Neural progenitor cell (in vitro differentiated cells): ENCODE measurements at places on chromosomes 6 and 20.
A peak's percentile ranks its signal among the peaks of the same experiment; 100 is the strongest.

- no peak for DNase-seq
Measured at GRCh38 chr6:167774881-167775280, 51.8 kb upstream of the AFDN start.

DNA sequence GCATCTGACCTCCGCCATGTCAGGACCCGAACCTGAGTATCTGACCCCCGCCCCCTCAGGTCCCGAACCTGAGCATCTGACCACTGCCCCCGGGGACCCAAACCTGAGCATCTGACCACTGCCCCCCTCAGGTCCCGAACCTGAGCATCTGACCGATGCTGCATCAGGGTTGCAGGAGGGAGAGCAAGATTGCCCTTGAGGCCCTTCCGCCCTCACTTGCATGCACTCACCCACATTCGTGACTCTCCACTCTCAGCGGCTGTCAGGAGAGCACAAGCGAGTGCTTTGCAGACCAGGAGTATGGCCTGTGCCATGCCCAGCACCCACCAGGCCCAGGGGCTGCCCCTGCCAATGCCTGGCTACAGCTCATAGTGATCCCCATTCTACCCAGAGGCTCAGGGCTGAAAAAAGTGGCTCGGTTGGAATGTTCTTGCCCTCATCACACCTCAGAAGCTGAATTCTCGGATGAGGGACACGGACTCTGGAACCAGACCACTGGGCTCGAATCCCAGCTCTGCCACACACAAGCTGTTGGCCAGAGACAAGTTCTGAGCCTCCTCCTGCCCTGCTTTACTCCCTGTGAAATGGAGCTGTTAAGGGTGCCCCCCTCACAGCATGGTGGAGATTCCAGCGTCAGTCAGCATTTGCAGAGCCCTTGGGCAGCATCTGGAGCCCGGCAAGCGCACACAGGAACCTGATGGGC, 82.1 kb downstream of the DLL1 start:
- no peak for DNase-seq

DNA sequence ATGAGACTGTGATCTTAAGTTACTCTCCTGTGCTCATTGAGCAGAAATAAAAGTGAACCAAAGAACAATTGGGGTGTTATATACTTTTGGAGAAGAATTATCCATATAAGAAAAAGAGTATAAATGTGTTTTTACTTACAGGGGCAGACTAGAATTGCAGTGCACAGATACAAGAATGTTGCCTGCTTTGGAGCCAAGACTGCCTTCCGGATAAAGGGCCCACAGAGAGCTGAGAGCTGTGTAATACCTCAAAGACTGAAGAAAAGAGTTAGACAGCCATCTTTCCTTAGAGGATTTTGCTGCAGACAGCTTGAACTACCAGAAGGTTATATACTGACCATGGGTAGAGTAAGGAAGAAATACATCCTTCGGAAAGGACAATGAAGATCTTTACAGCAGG, 1235.5 kb upstream of the CITED2 start:
- no peak for DNase-seq

DNA sequence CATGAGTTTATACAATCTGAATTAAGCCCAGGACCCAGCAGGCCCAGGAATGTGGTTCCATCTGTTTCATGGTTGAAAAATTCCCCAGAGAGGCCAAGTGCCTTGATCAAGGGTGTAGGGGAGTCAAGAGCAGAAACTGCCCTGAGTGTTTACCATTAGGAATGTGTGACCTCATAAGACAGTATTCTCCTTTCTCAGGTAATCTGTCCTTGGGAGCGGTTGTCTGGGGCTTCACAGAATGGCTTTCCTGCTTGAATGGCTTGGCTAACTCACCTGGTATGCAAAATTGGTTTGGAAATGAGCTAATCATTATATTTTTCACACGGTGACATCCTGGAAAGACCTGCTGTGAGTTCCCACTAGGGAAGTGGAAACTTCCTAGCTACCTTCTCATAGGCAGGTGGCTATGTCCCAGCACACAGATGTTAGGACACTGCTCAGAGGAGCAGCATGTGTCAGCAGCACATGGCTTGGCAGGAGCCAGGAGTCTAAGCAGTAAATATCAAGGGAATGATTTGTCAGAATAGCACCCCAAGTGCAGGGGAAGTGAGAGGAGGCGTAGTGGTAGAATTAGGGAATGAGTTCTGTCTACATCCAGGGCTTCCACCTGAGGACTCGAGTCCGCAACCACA, 17.7 kb downstream of the CLIC5 start:
- DNase-seq, result no peak

GRCh38 chr6:79797912-79798311, 149.4 kb downstream of the ELOVL4 start:
- no peak for DNase-seq

GRCh38 chr20:1644101-1644962, 13.2 kb downstream of the SIRPG start:
- DNase-seq, result peak; percentile 2

DNA sequence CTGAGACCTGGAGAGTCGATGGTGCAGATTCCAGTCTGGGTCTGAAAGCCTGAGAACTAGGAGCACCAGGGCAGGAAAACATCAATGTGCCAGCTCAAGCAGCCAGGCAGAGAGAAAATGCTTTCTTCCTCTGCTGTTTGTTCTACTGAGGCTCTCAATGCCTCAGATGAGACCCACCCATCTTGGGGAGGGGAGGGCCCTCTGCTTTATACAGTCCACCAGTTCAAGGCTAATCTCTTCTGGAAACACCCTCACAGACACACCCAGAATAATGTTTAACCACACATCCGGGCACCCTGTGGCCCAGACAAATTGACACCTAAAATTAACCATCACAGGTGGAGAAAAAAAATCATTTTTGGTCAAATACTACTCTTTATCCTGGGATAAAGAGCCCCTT, 89.3 kb upstream of the SLC22A23 start:
- no peak for DNase-seq

DNA sequence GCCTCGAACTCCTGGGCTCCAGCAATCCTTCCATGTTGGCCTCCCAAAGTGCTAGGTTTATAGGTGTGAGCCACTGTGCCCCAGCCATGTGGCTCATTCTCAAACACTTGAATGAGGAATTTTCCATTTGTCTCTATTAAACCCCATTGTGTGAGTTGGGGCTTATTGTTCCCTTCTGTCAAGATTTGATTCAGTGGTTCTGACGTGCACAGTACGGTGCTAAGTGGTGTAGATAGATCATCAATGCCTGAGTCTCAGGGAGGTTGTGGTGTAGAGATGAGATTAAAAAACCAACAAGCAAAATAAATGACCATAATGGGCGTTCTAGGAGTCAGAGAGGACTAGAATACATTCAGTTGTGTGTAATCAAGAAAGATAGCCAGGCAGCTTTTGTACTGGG, 335.6 kb downstream of the PRL start:
- no peak for DNase-seq

DNA sequence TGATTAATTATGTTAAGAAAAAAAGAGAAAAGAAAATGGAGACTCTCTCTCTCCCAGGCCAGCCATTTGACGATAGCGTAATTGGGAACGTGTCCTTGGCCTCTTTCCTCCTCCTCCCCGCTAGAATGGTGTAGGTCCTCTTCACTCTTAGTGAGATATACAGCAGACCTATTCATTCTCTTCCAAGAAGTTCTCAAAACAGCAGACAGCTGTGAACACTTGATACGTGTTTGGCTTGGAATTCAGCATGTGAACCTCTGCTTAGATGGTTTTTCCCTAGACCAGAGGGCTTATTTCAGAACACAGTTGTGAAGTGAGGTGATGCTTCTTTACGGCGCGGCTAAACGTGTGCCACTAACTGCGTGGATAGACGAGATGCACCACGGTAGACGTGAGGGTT, 32.6 kb upstream of the TULP4 start:
- DNase-seq, result no peak

DNA sequence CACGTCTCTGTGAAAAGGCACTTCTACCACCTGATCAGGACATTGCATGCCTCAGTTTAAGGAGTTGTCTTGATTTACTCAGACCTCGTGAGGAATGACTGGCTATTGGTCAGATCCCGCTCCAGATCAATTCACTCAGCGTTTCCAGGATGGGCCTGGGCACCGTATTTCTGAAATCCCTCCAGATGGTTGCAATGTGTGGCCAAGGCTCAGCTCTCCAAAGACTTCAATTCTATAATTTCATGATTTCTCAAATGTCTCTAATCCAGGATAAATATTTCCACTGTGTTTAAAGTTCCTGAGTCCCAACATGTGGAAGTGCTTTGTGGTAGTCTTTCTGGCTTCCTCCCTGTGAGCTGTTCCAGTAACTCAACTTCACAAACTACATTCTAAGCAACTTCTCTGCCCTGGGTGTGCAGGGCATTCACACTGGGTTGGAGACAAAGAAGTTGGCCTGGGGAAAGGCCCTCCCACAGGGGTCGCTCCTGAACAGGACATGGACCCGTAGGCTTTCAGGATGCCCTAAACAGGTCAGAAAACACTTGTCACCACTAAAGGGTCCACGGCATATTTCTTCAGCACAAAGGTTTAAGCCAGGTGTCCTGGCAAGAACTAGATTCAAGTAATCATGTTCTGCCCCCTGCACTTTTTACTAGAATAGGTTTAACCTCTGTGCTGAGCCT, 212.1 kb downstream of the WDR27 start:
- peak; percentile 22 for DNase-seq
